Activated CD4-positive, alpha-beta T cell treated with anti-CD3 and anti-CD28 coated beads, Interleukin-2, Interleukin-4, amounts not matched to agents 100 ng/mL and 50 ng/mL, durations not matched to agents 16 hours and 8 hours (primary cell): ENCODE measurements at places on chromosomes 6 and 20.
A peak's percentile ranks its signal among the peaks of the same experiment; 100 is the strongest.

DNA sequence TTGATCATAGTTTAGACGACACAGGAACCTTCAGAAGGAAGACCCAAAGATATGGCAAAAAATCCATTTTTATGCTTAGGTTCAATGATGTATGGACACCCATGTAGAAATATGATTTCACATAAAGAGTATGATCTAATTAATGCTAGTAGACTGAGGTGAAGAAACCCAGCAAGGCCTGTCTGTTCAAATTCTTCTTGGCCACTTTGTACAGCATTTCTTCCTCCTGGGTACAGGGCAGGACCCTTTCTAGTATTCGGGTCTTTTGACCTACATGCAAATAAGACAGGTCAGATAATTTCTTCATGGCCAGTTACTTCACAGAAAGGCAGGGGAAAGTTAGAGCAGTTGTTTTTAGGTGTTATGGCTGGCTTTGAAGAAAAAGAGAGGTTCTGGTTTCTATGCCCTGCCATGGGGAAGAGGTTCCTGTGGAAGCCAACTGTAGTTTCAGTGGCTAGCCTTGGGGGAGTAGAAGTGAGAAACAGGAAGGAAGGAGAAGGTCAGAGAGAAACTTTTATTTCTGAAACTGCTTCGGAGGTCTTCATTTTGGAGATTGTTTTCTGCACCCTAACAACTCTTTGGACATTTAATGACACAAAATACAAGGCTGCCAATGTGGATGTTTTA lies 208.3 kb downstream of the PTPRK start:
- DNase-seq, result peak; percentile 16

GRCh38 chr6:111773501-111774345 lies 99.5 kb downstream of the FYN start:
- DNase-seq, result no peak

DNA sequence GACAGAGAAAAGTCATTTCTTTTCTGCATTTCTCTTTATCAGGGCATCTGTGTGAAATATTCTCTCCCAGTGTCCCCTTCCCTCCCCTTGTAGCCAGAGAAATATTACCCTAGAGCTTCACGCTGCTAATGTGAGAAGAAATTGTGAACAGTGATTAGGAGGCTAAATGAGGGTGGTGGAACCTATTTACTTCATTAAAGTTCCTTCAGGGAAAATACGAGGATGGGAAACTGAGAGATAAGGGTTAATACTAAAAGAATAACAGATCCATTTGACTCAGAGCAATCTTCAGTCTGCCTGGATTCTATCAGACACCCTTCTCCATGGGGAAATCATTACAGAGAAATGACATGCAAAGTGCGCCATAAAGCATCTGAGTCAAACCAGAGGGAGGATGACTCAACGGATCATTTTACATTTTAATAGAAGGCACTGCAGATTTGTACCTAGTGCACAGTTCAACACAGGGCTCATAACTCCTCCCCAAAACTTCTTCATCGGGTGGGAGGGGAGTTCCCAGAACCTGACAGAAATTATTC lies 131.3 kb downstream of the GJA10 start:
- DNase-seq, result peak; percentile 86

GRCh38 chr6:19866173-19866984 lies 29.2 kb downstream of the ID4 start:
- DNase-seq, result no peak

DNA sequence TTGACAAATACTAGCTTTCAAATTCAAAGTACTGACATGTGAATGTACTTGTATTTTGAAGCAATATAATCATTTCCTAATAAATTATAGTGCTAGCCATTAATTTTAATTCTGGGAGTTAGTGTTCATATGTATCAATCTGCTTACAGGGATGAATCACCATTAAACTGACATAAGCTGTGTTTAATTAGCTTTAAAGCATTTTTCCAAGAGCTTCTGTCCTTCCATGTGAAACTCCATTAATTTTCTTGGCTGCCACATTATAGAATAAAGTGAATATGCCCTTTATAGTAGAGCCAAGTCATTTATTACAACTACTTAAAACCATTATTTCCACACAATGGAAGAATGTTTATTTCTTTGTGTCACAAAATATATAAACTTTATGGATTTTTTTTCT lies 150.8 kb downstream of the COL21A1 start:
- no peak for DNase-seq

DNA sequence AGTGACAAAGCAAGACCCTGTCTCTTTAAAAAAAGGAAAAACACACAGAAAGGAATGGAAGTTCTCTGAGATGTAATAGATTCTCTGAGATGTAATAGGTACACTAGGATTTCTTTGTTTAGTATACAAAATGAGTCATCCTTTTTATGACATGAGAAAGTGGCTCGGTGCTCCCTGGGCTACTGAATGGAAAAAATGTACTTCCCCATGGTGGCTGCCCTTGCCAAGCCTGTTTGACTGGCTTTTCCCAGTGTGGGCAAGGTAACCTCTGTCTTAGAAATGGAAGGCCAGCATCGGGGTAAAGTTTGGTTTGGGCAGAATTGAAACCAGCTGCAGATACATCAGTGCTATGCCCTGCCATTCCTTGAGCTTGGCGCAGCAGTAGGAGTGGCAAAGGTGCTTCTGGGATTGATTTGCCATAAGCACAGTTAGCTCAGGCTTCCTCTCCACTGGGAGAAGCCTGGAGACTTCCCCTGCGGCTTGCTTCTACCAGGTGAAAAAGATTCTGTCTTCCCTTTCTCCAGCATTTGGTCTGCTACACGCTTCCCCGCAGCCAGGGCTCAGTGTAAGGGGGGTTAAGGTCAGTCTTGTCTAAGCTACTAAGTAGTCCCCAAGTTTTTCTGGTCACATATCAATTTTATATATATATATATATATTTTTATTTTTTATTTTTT lies 24.5 kb downstream of the ARFGEF2 start:
- no peak for DNase-seq

GRCh38 chr6:132202574-132202973 lies 198.7 kb downstream of the MOXD1 start:
- DNase-seq, result no peak

DNA sequence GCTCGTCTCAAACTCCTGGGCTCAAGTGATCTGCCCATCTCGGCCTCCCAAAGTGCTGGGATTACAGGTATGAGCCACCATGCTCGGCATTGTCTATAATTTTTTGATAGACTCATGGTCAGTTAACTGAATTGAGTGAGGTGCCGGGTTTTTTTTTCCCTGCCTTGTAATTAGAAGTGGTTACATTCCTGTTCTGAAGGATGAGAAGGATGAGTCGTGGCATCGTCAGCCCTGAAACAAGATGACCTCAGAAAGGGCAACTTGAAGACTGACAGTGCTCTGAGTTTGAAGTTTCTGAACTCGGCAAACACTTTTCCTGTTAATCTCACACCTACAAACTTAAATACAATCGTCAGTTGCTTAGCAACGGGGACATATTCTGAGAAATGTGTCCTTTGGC lies 158.7 kb upstream of the PDE10A start:
- DNase-seq, result no peak

DNA sequence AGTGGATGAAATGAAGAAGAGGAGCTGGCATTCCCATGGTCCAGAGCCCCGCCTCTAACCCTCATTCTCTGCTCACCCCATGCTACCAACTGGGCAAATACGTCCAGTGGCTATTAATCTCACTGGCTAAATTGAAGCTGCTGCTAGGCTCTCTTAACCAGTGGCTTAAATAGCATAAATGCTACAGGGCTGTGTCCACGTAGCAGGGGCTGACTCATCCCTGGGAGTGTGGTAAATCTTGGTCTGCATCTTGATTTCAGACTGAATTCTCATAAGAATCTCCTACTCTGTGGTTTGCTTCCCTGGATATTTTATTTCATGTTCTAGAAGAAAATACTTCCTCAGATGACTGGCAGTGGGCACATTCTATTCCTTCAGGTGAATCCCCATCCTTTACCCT lies 193.1 kb upstream of the ARG1 start:
- no peak for DNase-seq

DNA sequence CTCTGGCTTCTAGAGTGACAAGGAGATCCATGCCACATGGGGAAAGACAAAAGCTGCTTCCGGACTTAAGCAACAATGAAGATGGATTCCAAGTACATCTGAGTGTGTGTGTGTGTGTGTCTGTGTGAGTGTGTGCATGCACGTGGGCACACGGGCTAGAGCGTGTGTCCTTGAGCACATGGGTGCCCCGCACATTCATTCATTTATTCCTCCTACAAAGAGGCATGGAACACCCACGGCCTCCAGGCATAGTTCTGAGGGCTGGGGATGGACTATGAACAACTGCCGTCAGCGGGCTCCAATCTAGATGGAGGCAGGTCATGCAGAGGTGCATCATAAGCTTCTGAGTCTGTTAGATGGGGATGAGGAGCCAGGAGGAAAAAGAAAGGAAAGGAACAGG lies 49.1 kb downstream of the GRM4 start:
- no peak for DNase-seq
